ENCODE measurements at places on chromosomes 6 and 20. TPM values are rescaled to one million over a fixed set of nuclear protein-coding genes. Genes with fewer than 3 reads are reported as not detected.
A peak's percentile ranks its signal among the peaks of the same experiment; 100 is the strongest.

DNA sequence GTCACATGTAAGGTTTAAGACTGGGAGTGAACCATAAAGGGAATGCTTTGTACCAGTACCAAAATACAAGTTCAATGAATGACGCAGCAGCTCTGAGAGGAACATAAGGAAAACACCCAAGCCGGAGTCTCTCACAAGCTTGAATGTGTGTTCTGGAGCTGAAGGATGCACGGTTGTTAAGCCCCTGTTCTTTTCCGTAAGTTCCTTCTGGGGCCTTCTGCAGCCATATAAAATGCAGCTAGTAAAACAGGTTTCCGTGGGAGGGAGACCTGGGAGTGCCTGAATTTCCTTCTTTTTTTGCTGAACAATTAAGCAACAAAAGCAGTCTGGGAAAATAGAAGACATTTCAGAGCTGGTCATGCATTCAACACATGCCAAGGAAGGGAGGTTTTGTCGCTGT is 73.2 kb upstream of the JAG1 start:
- no peak for DNase-seq
- no peak overlapping the region for H3K27ac ChIP-seq
- H3K36me3 ChIP-seq = no peaks in the 10 kb centered on the region
- no peak overlapping the region for H3K4me3 ChIP-seq

DNA sequence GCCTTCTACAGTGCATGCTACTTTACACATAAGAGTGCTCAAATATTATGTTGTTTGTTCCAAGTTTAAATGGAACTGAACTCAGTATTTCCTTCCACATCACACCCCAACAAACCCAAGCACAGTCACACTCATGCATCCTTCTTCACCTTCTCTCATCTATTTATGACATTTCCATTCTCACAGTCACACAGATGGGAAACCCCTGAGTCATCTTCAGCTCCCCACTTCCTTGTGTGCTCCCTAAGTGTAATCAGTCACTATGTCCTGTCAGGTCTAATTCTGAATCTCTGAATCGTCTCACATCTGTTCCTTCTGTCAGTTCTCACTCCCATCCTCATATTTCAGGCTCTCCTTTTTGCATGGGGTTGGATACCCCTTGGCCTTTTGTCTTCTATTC is 96.0 kb downstream of the RIMS1 start:
- no peak overlapping the region for H3K4me3 ChIP-seq
- H3K27me3 ChIP-seq = no peaks in the 10 kb centered on the region
- no peaks in the 10 kb centered on the region for H3K4me1 ChIP-seq
- DNase-seq = no peak
- no peak overlapping the region for H3K27ac ChIP-seq

- H3K4me3 ChIP-seq = no peak overlapping the region
- H3K27ac ChIP-seq = no peak overlapping the region
- no peaks in the 10 kb centered on the region for H3K36me3 ChIP-seq
- H3K27me3 ChIP-seq = no peaks in the 10 kb centered on the region
- H3K4me1 ChIP-seq = peaks cover 47% of the 10 kb centered on the region
These were observed 363.0 kb downstream of the UTRN start for GRCh38 chr6:144647971-144648651.

- no peaks in the 10 kb centered on the region for H3K36me3 ChIP-seq
- DNase-seq = peak; percentile 73
- peak overlapping the region; percentile 40 for H3K27ac ChIP-seq
- peaks cover 88% of the 10 kb centered on the region for H3K4me1 ChIP-seq
These were observed 4.8 kb upstream of the NHSL1 start for GRCh38 chr6:138503881-138504680.

GRCh38 chr6:76790045-76790796 is 673.1 kb downstream of the HTR1B start:
- no peaks in the 10 kb centered on the region for H3K36me3 ChIP-seq
- H3K4me3 ChIP-seq = no peak overlapping the region
- no peak for DNase-seq
- peaks cover 9% of the 10 kb centered on the region for H3K4me1 ChIP-seq
- no peak overlapping the region for H3K27ac ChIP-seq

- H3K27me3 ChIP-seq = no peaks in the 10 kb centered on the region
- no peak overlapping the region for H3K4me3 ChIP-seq
- no peaks in the 10 kb centered on the region for H3K36me3 ChIP-seq
These were observed 49.7 kb upstream of the NAA20 start for GRCh38 chr20:19967445-19967844.

DNA sequence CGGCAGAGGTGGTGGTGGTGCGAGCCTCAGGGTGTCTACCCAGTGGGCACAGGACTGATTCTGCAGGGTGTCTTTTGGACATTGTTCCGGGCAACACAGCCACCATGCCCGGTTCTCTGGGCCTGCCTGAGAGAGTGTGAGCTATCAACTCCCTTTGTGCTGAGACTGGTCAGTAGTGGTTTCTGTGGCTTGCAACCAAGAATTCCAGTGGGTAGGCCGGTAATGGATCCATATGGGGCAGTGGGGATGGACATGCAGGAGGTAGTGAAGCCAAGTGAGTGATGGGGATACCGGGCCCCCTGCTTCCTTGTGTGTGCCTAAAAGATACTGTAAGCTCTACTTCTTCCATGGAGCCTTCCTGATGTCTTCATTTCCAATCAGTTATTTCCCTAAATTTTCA is 71.0 kb downstream of the CDC5L start:
- no peaks in the 10 kb centered on the region for H3K27me3 ChIP-seq
- no peaks in the 10 kb centered on the region for H3K36me3 ChIP-seq
- H3K4me3 ChIP-seq = no peak overlapping the region
- no peaks in the 10 kb centered on the region for H3K4me1 ChIP-seq
- DNase-seq = no peak
- no peak overlapping the region for H3K27ac ChIP-seq

DNA sequence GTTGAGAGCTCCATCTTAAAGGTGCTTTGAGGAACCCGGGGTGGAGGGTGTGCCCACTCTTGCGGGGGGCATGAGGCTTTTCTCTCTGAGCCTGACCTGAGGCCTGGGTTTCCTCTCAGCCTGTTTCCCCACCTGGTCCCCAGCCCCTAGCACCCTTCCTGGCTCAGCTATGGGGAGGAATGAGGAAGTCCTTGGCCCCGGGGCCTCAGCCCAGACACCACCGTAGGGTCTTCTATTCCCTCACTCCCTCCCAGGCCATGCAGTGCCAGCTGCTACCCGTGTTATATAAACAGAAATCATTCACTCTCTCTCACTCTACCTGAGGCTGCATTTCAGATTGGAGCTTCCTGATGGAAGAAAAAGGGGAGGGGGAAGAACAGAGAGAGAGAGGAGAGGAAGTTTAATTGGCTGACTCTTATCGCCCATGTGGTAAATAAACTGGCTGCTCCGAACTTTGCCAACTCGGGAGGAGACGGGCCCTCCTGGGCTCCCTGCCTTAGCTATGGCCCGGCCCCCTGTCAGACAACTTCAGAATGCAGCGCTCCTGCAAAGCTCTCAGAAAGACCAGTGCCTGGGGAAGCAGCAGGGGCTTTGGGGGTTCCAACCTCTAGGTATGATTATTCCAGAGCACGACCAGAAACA is 2.8 kb downstream of the CDH22 start:
- DNase-seq = no peak
- no peak overlapping the region for H3K4me3 ChIP-seq
- H3K27ac ChIP-seq = no peak overlapping the region

DNA sequence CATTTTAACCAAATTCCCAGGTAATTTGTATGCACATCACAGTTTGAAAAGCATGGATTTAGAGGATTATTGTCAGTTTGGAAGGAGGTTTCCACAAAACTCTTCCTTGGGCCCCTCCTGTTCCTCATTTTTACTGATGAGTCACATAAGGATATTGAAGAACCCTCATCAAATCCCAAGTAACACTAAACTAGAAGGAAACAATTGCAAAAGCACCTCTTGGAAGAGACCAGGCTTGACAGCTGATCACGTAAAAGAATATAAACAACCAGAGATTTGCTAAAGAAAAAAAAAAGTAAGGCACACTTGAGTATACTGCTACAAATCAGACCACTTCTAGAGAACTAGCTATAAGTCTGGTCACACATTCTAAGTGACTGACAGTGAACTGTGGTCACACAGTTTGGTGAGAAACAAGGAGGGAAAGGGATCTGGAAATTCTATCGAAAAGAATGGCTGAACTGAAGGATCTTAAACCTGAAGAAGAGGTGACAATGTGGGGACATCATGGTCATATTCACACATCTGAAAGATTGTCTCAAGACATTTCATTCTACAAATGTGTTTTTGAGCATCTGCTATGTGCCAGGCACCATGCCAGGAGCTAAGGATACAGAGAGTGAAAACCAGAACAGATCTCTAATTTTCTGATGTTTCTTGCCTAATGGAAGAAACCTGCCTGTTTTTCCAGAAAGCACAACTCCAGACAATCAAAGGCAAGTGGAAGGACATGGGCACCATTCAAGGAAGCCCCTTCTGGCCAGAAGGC is 24.1 kb downstream of the ZHX3 start:
- no peaks in the 10 kb centered on the region for H3K36me3 ChIP-seq
- H3K27ac ChIP-seq = no peak overlapping the region
- H3K4me3 ChIP-seq = no peak overlapping the region
- no peak for DNase-seq
- H3K27me3 ChIP-seq = no peaks in the 10 kb centered on the region
- H3K4me1 ChIP-seq = no peaks in the 10 kb centered on the region

- H3K4me1 ChIP-seq = no peaks in the 10 kb centered on the region
- DNase-seq = no peak
- no peak overlapping the region for H3K27ac ChIP-seq
- no peak overlapping the region for H3K4me3 ChIP-seq
- H3K36me3 ChIP-seq = no peaks in the 10 kb centered on the region
These were observed 85.8 kb upstream of the TIAM2 start for GRCh38 chr6:154909311-154909710.

TMEM63B gene
- 28.2 TPM for total RNA-seq

SRMS gene
- total RNA-seq = not detected

LGSN gene
- total RNA-seq = 10.8 TPM

RTN4IP1 gene
- total RNA-seq = 11.2 TPM
